ENCODE measurements at places on chromosomes 11 and 22. TPM values are rescaled to one million over a fixed set of nuclear protein-coding genes. Genes with fewer than 3 reads are reported as not detected.
A peak's percentile ranks its signal among the peaks of the same experiment; 100 is the strongest.

The PKDREJ gene
- not detected for polyA plus RNA-seq

The RFPL2 gene
- 0.09 TPM for polyA plus RNA-seq

The MFRP gene
- not detected for polyA plus RNA-seq

The CHST1 gene
- polyA plus RNA-seq = not detected

The KRTAP5-7 gene
- 0.17 TPM for polyA plus RNA-seq

The SRRD gene
- polyA plus RNA-seq = 7.8 TPM

The UCP2 gene
- polyA plus RNA-seq = 497 TPM

The FGF3 gene
- not detected for polyA plus RNA-seq

DNA sequence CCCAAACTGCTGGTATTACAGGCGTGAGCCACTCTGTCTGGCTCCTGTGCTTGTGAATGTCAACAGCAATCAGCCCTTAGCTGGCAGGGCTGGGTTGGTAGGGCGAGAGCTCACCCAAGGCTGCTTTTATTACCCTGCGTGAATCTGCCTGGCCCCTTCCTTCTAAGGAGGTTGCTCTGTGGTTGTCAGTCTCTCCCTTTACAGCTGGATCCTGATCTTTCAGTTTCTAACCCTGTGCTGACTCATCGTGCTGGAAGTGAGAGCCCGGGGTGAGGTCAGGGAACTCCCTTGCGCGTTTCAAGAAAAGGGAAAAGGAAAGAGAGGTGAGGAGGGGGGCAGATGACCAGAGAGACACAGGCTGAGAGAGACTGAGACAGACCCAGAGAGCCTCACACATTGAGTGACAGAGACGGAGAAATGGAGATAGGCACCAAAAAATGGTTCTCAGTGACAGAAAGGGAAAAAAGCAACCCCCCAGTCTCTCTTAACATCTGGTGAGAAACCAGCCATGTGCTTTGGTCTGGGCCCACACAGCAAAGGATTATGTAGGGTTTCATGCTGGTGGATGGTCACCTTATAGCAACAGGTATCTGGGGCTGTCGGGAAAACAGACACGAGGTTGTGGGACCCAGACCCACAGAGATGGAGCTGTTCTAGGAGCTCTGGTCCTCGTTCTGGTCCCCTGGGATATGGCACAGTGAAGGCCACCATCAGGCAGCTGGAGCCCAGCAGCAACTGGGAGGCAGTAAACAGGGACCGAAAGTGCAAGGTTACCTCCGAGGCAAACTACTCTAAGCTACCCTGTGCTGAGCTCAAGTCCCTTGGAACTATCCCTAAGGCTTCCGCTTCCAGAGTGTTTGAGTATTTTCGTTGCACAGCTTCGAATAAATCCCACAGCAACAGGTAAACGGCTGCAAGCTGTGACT, 2.5 kb downstream of the TCN2 start:
- DNase-seq = no peak

DNA sequence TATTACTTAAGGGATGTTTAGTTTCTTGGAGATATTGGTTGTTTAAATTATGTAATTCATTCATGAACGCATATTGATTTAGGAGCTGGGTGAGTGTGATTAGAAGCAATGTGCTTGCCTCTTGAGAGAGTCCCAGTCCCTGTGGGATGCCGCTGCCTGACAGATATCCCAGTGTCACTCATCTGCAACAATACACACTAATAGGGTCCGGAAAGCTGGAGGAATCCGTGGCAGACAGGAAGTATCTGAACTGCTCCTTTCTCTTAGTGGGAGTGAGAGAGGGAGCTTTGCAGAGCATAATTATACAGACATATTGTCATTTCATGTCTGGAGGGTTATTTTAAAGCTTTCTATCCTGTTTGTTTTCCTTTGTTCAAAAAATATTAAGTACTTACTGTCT, 17.4 kb downstream of the AMOTL1 start:
- no peak for DNase-seq

GRCh38 chr11:108703916-108704315, 39.0 kb downstream of the DDX10 start:
- DNase-seq = no peak

DNA sequence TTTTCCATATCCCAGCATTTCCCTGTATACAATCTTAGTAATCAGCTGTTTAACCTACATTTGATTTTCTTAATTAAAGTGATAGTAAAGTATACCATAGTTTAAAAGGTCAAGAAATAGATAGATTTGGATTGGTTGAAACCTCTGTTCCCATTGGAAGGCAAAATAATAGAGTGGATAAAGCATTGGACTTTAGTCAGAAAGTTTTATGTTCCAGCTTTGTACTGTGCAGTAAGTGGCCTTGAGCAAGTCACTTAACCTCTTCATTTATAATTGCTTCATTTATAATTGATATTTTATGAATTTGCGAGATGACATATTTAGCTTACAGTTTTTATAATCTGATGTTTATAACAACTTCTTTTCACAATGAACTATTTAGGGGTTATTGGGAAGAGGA, 3.6 kb downstream of the ZFP91 start:
- DNase-seq = no peak

- DNase-seq = no peak
Observed at GRCh38 chr11:102330231-102330630, 12.9 kb downstream of the BIRC3 start.

DNA sequence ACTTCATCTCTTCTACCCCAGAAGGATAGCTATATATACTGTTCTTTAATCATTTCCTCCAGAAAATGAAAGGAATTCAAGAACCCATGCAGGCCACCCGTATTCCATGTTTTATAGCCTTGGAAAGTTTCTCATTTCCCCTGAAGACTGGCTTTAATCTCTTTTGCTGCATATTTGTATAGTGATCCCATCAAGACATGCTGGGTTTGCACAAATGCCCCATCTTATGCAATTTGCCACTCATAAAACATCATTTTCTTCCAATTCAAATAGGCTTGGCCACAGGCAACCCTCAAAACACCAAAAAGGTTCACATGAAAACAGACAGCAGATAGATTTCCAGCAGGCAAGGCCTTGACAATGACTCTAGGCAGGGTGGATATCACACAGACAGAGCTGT, 28.3 kb upstream of the APOA1 start:
- DNase-seq = no peak

- DNase-seq = no peak
Observed at GRCh38 chr11:130580372-130580771, 131.9 kb downstream of the ADAMTS15 start.

DNA sequence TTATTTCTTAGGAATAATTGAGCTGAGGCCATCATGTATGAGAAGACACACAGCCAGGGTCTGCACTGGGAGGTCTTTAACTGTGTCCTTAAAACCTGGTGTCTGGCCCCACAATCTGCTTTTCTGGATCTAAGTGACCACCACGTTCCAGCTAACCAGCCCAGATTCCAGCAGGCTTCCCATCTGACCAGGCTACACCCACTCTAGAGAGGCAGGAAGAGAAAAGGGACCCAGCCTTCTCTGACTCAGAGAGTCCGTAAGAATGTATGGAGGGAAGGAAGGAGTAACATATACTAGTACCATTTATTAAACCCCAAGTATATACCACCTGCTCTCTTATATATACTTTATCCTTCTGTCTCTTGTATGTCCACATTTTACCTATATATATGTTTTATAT, 80.1 kb downstream of the LDLRAD3 start:
- DNase-seq = no peak

DNA sequence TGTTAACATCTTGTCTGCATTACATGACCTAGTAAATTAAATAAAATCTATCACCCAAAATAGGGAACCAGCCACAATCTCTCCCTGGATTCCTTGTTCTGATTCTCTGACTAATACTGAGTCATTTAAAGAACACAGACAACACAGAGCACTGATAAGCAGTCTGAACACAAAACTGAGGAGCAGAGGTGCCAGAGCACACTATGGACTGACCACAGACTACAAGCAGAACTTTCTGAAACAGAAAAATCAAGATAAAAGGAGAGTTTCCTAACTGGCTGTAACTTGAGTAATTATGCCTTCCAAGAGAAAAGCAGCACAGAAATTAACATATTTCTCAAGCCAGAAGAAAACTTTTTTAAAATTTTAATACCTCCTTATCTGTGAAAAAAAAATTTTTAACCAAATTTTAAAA, 128.8 kb downstream of the SGSM3 start:
- DNase-seq = no peak

- DNase-seq = no peak
Observed at GRCh38 chr11:11108026-11108425, 245.0 kb downstream of the CSNK2A3 start.

- DNase-seq = peak; percentile 60
Observed at GRCh38 chr11:67438158-67438902, 848 bp upstream of the PTPRCAP start.

DNA sequence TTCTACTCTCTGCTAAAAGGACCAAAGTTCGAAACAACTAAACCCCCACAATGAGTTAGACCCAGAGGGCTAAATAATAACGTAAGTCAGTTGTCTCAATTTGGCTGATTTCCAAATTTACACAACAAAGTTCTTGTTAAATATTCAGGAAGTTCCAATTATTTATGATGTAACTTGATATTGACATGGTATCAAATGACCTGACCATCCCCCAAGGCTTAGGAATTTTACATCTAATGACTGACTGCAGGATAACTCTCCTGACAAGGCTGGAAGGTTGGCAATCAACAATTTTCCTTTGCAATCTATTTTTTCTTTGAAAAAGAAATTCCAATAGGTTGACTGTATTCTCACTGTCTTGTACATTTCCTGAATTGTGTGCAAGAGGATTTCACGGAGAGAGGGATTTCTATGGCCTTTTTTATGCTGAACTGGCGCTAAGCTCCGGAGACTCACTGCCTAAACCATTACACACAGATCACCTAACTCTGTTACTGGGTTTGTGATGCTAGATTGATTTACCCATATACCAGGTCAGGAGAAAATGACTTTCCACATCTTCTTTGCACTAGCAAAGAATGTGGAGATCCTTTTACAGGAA, 9.6 kb upstream of the CDON start:
- no peak for DNase-seq

GRCh38 chr11:66866511-66866986, 9.7 kb downstream of the LRFN4 start:
- DNase-seq = no peak

DNA sequence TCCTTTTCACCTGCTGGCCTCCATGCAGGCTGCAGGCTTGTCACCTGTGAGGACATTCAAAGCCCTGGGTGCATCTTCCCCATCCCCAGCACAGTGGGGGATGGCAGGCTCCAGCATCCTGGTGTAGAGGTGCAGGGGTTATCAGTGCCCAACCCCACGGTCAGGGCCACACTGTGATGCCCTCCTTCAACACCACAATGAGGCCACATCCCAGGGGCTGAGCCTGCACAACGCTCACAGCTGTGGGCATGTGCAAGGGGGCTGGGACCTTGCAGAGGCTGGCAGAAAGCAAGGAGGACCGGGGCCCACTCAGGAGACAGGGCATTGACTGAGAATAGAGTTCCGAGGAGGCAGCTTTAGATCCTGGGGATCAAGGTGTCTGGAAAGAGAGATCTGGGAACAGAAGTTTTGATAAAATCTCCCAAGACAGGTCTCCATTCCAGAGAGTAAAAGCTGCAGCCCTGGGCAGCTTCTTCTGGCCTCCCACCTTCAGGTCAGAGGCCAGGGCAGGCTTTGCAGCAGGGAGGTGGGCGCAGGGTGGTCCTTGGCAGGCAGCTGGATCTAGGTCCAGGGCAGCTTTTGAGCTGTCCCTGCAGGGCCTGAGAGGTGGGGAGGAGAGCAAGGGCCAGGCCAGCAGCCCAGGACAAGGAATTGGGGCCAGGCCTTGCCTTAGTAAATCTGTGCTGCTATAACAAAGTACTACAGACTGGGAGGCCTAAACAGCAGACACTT, 250.8 kb upstream of the B3GAT1 start:
- no peak for DNase-seq

- no peak for DNase-seq
Observed at GRCh38 chr11:58086528-58086927, 38.8 kb downstream of the OR9I1 start.

GRCh38 chr11:77130763-77131513, 2.9 kb downstream of the MYO7A start:
- no peak for DNase-seq

- DNase-seq = no peak
Observed at GRCh38 chr22:28002863-28003565, 84.0 kb upstream of the PITPNB start.

GRCh38 chr22:41028841-41029240, 63.6 kb upstream of the EP300 start:
- DNase-seq = no peak

- no peak for DNase-seq
Observed at GRCh38 chr11:107705027-107705426, 6.8 kb downstream of the SLN start.

- no peak for DNase-seq
Observed at GRCh38 chr22:17540481-17540880, 22.8 kb upstream of the SLC25A18 start.

DNA sequence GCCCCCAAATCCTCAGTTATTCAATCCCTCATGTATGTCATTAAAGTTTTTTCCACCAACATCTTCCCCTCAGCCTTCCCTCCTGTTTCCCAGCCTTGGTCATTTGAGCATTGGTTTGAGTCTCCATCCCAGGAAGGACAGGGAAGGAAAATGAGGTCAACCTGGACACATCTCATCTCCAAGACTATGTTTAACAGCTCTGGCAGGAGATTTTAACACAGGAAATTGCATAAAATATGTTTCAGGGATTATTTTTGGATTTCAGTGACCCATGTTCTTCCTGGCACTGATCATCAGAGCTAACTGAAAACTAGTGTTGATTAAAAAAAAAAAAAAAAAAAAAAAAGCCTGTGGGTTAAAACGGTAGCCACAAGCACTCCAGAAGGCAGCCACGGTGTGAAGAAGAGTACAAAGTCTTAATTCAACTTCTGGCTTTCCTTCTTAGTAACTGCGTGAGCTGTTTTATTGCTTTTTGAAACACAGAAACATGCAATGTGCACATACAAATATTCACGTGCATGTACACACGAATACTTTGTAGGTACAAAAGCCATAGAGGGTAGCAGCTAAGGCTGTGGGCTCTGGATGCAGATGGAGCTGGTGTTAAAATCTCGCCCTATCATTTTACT, 164.4 kb upstream of the DDI1 start:
- no peak for DNase-seq

DNA sequence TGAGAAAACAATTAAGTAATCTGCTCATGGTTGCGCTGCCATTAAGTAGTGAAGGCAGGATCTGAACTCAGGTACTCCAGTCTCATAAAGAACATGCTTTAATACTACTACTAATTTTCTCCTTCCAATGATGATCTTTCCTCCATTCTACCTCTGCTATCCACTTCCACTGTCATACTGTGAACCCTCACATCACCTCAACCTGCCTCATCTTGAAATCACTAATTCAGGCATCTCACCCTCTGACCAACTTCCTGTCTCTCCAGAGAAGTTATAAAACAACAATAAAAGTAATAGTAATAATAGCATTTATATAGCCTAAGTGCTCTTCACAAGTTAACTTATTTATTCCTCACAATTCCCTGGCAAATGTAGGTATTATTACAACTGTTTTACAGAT, 57.1 kb upstream of the PSMA1 start:
- DNase-seq = no peak

Data from B cell (primary cell).